ENCODE measurements at places on chromosomes 1 and 21. TPM values are rescaled to one million over a fixed set of nuclear protein-coding genes. Genes with fewer than 3 reads are reported as not detected.

The ASAP3 gene
- 19.5 TPM for total RNA-seq

The ATP1A4 gene
- not detected for total RNA-seq

- no peak overlapping the region for H3K27ac ChIP-seq
- no peaks in the 10 kb centered on the region for H3K27me3 ChIP-seq
- H3K4me3 ChIP-seq = no peak overlapping the region
- no peaks in the 10 kb centered on the region for H3K4me1 ChIP-seq
These were observed 33.1 kb upstream of the NFASC start for GRCh38 chr1:204837440-204838084.

DNA sequence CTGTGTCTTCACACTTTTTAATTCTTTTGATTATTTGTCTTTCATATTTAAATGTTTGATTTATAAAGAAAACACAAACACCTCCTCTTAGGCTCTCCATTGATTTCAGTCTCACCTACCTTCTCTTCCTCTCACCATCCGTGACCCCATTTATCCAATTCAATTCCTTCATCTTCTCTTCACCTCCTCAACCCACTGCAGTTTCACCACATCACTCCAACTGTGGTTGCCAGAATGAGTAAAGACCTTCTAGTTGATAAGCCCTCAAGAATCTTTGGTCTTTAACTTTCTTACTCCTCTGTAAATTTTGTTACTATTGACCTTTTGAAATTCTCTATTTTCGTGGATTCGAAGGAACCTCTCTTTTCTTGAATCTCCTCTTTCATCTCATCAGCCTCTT, 260.7 kb downstream of the CHRM3 start:
- H3K27me3 ChIP-seq = no peaks in the 10 kb centered on the region
- no peak overlapping the region for H3K27ac ChIP-seq
- H3K4me1 ChIP-seq = no peaks in the 10 kb centered on the region
- H3K36me3 ChIP-seq = no peaks in the 10 kb centered on the region
- no peak for DNase-seq

GRCh38 chr1:152440635-152441471, 26.8 kb upstream of the CRNN start:
- peaks cover 64% of the 10 kb centered on the region for H3K4me1 ChIP-seq
- DNase-seq = peak; percentile 75
- H3K36me3 ChIP-seq = no peaks in the 10 kb centered on the region
- H3K4me3 ChIP-seq = no peak overlapping the region

The PPP2R5A gene
- total RNA-seq = 27.2 TPM

DNA sequence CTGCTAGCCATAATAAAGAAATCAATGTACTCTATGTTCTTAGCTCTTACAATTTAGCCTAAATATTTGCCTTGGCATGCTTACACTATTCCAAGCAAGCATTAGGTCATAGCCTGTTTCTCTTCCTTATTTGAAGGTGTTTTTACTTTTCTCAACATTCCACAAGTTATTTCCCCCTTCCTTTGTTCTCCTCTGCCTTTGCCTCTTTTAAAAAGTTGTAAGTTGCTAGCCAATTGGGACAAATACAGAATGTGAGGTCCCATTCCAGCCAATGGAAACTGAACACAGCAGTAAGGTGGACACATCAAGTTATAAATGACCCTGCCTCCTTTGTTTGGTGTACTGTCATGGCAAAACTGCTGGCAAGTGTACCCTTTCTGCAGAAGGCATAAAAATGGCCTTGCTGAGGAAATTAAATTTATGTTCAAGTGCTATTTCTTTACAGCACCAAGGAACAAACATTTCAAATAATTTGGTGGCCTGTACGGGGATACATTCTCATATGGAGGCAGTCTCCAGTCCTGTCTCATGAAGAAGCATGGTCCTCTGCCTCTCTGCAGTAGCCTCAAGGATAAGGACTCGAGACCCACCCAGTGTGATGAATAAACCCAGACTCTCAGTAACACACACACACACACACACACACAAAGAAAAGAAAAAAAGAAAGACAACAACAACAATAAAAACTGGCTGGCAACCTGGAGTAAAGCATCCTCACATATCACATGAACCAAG, 28.8 kb upstream of the FMO1 start:
- peak overlapping the region; percentile 99 for H3K27ac ChIP-seq
- H3K4me1 ChIP-seq = peaks cover 33% of the 10 kb centered on the region
- peak; percentile 82 for DNase-seq
- H3K27me3 ChIP-seq = no peaks in the 10 kb centered on the region

GRCh38 chr1:235652364-235652763, 2.8 kb upstream of the GNG4 start:
- no peaks in the 10 kb centered on the region for H3K36me3 ChIP-seq
- no peak overlapping the region for H3K27ac ChIP-seq
- H3K4me3 ChIP-seq = no peak overlapping the region

DNA sequence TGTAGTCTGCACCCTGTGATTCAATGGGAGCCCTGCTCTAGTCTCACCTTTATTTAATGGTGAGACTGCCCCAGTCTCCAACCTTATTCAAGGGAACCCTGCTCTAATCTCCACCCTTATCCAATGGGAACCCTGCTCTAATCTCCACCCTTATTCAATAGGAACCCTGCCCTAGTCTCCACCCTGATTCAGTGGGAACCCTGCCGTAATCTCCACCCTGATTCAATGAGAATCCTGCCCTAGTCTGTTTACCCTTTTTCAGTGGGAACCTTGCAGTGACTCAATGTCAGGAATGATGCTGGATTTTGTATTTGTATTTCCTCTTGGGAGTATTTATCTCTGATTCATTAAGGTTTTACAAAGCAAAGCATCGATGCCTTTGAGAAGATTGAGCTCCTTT, 39.5 kb downstream of the TRPM2 start:
- H3K27ac ChIP-seq = no peak overlapping the region
- H3K4me1 ChIP-seq = 0 out of 2 replicates have a peak, but pooled peaks cover 2% of the 10 kb centered on the region
- no peak overlapping the region for H3K4me3 ChIP-seq
- H3K27me3 ChIP-seq = no peaks in the 10 kb centered on the region
- no peaks in the 10 kb centered on the region for H3K36me3 ChIP-seq
- DNase-seq = peak; percentile 45

DNA sequence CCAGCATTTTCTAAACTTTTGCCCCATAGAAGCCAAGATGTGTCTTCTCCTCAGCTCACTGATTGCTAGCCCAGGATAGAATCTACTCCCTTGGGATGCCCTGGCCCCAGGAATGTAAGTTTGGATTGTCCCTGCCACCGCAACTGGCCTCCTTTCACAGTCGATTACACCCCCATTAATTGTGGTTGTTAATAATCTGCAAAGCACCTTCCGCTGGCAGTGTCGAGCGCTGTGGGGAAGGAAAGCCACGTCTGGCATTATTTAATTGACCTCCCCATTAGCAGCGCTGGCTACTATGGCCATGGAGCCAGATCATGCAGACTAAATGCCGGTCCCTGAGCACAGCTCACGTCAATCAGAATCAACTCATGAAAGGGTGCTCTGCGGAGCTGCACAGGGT, 597.3 kb upstream of the PLXNA2 start:
- H3K4me1 ChIP-seq = 0 out of 2 replicates have a peak, but pooled peaks cover 7% of the 10 kb centered on the region
- no peaks in the 10 kb centered on the region for H3K27me3 ChIP-seq
- H3K4me3 ChIP-seq = no peak overlapping the region
- no peak overlapping the region for H3K27ac ChIP-seq
- no peak for DNase-seq

The DMBX1 gene
- total RNA-seq = not detected

The TIPRL gene
- 60.4 TPM for total RNA-seq
